ENCODE measurements at places on chromosomes 6 and 20. TPM values are rescaled to one million over a fixed set of nuclear protein-coding genes. Genes with fewer than 3 reads are reported as not detected.
A peak's percentile ranks its signal among the peaks of the same experiment; 100 is the strongest.

The SYNE1 gene
- 352 TPM for total RNA-seq

DNA sequence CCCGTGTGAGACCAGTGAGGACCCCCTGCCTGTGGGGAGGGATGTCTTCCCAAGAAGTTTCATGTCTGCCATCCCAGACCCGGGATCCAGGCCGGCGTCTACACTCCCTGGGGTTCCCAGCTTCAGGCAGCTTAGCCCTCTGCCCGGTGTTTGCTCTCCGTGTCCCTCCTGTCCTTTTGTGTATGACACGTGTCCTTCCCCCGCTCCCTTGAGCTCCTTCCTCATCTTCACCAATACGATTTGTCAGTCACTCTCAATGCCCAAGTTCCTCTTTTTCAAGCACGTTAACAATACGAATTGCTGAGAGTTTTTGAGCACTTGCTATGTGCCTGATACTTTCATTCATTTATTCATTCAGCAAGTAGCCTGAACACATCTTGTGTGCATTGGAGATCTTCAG, 115.6 kb upstream of the PTPN1 start:
- no peaks in the 10 kb centered on the region for H3K36me3 ChIP-seq
- no peak for DNase-seq
- H3K27me3 ChIP-seq, result no peaks in the 10 kb centered on the region

- peaks cover under 1% of the 10 kb centered on the region for H3K4me1 ChIP-seq
- DNase-seq, result peak; percentile 25
- H3K27me3 ChIP-seq, result no peaks in the 10 kb centered on the region
- no peaks in the 10 kb centered on the region for H3K36me3 ChIP-seq
- H3K27ac ChIP-seq, result no peak overlapping the region
Observed at GRCh38 chr20:49452011-49452482, 30.4 kb downstream of the KCNB1 start.

DNA sequence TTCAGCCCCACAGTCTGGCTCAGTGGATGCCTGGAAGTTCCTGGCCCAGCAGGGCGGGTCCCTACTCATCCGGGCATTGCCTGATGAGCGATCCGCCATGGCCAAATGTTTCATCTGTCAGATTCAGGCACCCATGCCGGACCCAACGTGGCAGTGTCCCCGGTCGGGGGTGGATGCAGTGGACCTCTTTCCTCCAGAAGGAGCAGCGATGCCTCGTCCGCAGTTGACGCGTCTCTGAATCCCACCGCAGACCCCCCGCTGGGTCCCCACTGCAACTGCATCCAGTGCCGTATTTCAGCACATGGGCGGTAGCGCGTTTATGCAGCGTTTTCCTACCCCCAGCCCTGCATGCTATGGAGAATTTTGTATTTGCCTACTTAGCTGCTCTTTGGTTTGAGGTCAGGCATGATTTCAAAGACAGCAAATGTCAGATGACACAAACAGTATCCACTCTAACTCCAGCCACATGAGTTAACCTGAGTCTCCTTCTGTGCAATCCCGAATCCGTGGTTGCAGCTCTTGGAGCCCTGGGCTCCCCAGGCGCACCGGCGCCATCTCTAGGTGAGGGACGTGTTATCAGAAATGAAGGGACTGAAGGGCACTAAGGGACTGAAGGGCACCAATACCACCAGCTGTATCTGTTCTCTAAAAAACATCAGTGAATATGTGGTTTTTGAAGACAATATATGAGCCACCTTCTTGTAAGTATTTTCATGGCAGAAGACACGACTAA, 72.6 kb upstream of the THBS2 start:
- no peaks in the 10 kb centered on the region for H3K36me3 ChIP-seq
- no peaks in the 10 kb centered on the region for H3K4me1 ChIP-seq
- H3K4me3 ChIP-seq, result no peak overlapping the region
- H3K27me3 ChIP-seq, result no peaks in the 10 kb centered on the region
- no peak overlapping the region for H3K27ac ChIP-seq

The AHI1 gene
- total RNA-seq, result 25.5 TPM

DNA sequence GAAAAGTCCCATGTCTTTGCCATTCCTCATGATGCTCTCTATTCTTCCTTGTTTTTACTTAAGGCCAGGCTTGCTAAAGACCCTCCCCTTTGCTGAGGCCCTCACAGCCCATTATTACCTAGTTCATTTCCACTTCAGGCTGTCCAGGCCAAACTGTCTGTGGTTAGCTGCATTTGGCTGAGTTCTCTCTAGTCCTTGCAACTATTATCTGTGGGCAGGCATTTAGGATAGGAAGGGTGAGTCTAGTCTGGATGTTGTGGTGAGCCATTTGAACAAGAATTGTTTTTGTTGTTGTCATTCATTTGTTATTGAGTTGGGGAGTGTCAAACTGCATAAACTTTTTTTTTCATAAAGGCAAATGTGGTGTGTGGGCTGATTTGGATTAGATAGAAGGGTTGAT, 182.4 kb downstream of the CD109 start:
- no peak overlapping the region for H3K27ac ChIP-seq
- H3K27me3 ChIP-seq, result no peaks in the 10 kb centered on the region
- no peaks in the 10 kb centered on the region for H3K36me3 ChIP-seq

- H3K27me3 ChIP-seq, result no peaks in the 10 kb centered on the region
- no peak overlapping the region for H3K4me3 ChIP-seq
- H3K27ac ChIP-seq, result no peak overlapping the region
- no peak for DNase-seq
Observed at GRCh38 chr6:282177-282866, 10.0 kb upstream of the DUSP22 start.

- peak; percentile 78 for DNase-seq
- no peak overlapping the region for H3K4me3 ChIP-seq
- peaks cover 22% of the 10 kb centered on the region for H3K4me1 ChIP-seq
- peak overlapping the region; percentile 75 for H3K27ac ChIP-seq
- H3K36me3 ChIP-seq, result no peaks in the 10 kb centered on the region
Observed at GRCh38 chr6:5205877-5206850, 54.6 kb downstream of the LYRM4 start.

- DNase-seq, result peak; percentile 47
- H3K27ac ChIP-seq, result peak overlapping the region; percentile 30
- H3K4me3 ChIP-seq, result peak overlapping the region; percentile 76
- H3K4me1 ChIP-seq, result no peaks in the 10 kb centered on the region
- no peaks in the 10 kb centered on the region for H3K36me3 ChIP-seq
- H3K27me3 ChIP-seq, result no peaks in the 10 kb centered on the region
Observed at GRCh38 chr6:26383624-26384417, 913 bp downstream of the BTN2A2 start.

DNA sequence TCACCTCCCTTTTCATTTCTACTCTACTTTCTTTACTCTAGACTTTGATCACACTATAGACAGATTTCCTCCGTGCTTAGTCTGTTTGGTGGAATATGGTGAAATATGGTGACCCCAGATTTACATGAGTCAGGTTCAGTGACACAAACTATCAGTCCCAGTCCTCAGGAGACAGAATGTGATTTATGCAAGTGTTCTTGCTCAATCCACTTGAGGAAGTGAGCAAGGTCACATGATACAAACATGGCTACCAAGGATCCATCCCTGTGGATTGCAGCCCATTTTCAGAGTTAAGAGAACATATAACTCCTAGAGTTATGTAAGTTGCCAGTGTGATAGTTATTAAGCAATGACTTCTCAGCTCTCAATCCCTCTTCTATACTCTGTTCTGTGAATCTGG, 23.7 kb upstream of the TSHZ2 start:
- no peaks in the 10 kb centered on the region for H3K27me3 ChIP-seq
- no peaks in the 10 kb centered on the region for H3K36me3 ChIP-seq
- no peak overlapping the region for H3K27ac ChIP-seq
- no peak for DNase-seq
- H3K4me3 ChIP-seq, result no peak overlapping the region

The C2 gene
- 194 TPM for total RNA-seq

DNA sequence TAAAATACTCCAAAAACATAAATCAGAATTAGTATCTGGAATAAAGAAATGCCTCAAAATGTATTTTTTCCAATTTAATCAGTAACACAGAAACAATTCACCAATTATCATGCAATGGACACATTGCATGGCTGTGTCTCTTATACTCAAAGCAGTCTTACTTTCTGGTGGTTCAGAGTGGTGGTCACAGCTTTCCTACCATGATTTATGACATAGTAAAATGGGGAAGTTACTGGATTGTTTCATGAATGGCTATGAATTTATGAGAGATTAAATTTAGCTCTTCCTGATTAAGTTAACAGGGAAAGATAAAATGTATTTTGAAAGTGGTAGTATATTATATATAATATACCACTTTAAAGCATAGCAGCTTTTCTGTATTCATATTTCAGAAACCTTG, 331.5 kb upstream of the MAP3K7 start:
- no peaks in the 10 kb centered on the region for H3K27me3 ChIP-seq
- H3K36me3 ChIP-seq, result no peaks in the 10 kb centered on the region
- DNase-seq, result no peak

DNA sequence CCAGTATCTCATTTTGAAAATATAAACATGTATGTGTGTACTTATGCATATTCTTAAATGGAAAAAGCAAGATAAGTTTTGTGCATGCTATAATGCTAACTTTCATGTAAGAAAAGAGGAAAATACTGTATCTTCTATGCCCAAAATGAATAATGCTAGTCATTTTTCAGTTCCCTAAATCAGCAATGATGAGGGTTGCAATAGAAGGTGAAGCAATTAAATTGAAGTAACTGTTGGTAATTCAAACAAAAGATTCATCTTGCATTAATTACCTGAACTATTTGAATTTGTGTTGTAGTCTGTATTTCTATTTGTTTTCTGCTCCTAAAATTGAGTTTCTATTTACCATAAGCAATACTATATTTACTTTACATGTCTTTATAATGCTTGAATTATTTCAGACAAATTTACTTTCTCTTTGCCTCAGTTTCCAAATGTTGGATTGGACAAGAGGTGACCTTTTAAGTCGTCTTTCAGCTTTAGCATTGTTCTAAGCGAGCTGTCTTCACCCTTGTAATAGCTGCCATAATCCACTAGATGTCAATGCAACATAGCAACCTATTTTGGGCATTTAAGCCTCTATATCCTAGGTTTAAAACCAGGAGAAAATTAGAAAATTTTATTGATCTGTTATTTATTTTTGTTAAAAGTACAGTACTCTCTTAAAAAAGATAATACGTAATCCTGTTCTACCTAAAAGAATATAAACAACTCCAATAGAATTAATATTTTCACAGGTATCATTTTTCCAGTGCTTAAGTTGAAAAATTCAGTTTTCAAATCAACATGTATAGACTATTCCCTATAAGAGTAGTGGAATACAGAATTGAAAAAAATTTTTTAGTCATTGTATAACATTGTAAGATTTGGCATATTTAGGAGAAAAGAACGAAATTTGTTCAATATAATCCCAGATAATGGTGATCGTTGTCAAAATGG, 52.3 kb upstream of the IFNGR1 start:
- no peaks in the 10 kb centered on the region for H3K36me3 ChIP-seq
- DNase-seq, result peak; percentile 71
- no peaks in the 10 kb centered on the region for H3K27me3 ChIP-seq
- no peak overlapping the region for H3K4me3 ChIP-seq
- no peak overlapping the region for H3K27ac ChIP-seq

DNA sequence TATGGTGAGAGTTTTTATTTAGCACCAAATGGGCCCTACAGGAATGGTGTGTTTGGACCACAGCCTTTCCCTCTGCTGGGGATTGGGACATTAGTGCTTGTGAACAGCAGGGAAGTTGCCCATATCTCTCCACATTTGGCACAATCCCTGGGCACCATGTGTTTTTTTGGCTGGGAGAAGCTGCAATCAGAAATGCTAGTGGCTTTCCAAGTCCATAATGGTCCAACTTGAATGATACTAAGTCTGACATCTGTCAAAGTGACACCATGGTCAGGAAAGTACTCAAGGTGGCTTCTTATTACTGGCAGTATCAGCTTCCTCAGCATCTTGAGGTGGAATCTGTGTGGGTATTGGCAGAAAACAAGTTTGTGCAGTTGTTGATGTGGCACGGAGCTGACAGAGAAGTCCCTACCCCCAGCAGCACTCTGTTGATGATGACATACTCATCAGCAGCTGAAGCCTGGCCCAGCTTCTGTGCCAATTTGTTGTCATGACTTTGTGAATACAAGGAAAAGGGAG, 53.0 kb downstream of the SASH1 start:
- peaks cover 16% of the 10 kb centered on the region for H3K4me1 ChIP-seq
- H3K4me3 ChIP-seq, result no peak overlapping the region
- H3K27me3 ChIP-seq, result no peaks in the 10 kb centered on the region
- DNase-seq, result no peak
- H3K36me3 ChIP-seq, result peaks cover 1% of the 10 kb centered on the region

GRCh38 chr6:91080871-91081270, 494.0 kb upstream of the MAP3K7 start:
- H3K27me3 ChIP-seq, result no peaks in the 10 kb centered on the region
- no peak overlapping the region for H3K27ac ChIP-seq
- H3K4me1 ChIP-seq, result peaks cover 6% of the 10 kb centered on the region

DNA sequence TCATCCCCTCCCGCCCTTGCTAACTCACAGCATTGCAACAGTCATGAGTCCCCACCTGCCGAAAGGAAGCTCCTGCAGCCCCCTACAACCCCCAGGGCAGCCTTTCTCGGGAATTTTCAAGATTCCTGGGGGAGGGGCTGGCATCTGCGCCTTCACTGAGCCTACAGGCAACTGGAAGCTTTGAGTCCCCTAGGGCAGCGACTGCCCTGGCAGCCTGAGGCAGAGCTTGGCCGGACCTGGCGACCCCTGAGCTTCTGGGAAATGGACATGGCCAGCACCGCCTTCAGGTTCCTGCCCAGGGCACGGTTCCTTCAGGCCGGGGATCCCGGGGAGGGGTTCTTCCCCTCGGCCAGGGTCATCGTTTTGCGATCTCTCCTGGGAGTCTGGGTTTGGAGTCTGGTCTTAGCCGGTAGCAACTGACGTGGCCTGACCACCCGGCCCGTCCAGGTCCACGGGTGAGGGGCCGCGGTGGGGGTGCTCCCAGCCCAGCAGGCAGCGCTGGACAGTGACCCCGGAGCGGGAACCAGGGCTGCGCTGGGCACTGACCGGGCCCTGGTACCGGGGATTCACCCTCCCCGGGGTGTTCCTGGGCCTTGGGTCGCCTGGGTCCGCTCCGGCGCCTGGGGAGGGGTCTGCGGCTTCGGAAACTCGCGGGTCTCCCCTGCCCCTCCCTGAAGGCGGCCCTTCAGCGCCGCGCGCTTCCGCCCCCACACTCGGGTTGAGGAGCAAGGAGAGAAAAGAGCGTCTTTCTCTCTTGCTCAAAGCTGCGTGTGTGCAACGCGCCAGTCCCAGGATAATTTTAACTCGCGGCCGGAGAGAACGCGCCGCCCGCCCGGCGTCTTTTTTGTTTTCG, 593 bp upstream of the COL9A3 start:
- H3K4me1 ChIP-seq, result peaks cover 25% of the 10 kb centered on the region
- peaks cover 2% of the 10 kb centered on the region for H3K36me3 ChIP-seq
- DNase-seq, result peak; percentile 50
- H3K27ac ChIP-seq, result no peak overlapping the region

The OPN5 gene
- total RNA-seq, result 0.12 TPM

- peaks cover 26% of the 10 kb centered on the region for H3K4me1 ChIP-seq
- no peak overlapping the region for H3K4me3 ChIP-seq
- no peaks in the 10 kb centered on the region for H3K27me3 ChIP-seq
- H3K27ac ChIP-seq, result peak overlapping the region; percentile 46
Observed at GRCh38 chr6:110881546-110882273, 7.1 kb downstream of the AMD1 start.

The JAG1 gene
- 61.4 TPM for total RNA-seq

The SNPH gene
- total RNA-seq, result 3.3 TPM

Data from lung (tissue), 17 donors.